ENCODE measurements at places on chromosomes 5 and 9.
A peak's percentile ranks its signal among the peaks of the same experiment; 100 is the strongest.

DNA sequence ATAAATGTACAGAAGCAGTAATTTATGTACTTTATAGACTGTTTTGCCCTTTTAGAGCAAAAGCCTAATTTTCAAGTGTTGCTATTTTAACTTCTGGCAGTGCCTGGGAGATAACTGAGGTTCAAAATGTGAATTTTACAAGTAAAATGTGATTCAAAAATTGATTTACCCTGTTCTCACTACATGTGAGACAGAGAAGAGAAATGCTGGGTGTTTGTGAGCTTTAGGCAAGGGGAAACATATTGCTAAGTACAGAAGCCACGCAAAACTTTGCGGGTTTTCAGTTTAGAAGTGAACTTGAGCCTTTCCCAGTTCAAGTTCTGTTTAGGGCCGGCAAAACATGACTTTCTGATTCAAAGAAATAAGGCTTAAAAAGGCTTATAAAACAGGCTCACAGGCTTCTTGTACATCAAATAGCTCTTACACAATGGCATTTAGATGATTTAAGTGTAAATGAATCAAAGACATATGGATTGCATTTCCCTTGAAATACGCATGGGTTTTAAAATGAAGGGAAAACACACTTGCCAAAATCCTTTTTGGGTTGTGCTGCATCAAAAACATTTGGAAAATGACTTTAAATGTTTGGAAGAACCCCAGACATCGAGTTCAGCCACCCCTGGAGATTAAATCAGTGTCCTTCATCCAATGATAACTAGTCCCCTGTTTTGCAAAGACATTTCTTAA lies 370.8 kb upstream of the MEF2C start:
- no peak for DNase-seq

- peak; percentile 45 for DNase-seq
Measured at GRCh38 chr5:108381350-108381953, 446 bp downstream of the FBXL17 start.

DNA sequence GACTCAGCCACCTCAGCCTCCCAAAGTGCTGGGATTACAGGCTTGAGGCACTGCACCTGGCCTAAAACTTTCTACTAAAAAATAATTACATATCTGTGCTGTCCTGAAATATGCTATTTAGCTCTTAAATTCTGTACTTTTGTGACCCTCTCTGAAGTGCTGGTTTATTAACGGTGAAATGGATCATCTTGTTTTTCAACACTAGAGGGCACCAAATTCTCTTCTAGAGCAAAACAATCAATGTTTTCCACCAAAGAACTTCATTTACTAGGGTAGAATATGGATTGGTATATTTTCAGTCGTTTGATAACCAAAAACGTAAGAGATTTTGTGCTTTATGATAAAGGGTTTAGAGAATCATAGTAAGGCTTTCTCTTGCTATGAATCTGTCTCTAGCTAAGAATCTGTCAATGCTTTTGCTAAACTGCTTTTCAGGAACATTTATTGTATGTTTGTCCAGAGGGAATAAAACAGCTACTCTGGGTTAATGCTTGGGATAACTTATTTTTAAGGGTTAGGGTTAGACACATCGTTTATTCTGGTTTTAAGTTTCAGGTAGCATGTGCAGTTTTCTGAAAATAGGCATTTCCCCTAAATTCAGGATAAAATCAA lies 63.6 kb downstream of the RNF180 start:
- DNase-seq: peak; percentile 7

GRCh38 chr9:22211588-22212360 lies 202.7 kb upstream of the CDKN2B start:
- no peak for DNase-seq
